ENCODE measurements at places on chromosomes 6 and 20. TPM values are rescaled to one million over a fixed set of nuclear protein-coding genes. Genes with fewer than 3 reads are reported as not detected.

GRCh38 chr20:18856873-18857272, 43.3 kb downstream of the SCP2D1 start:
- DNase-seq, result no peak

GRCh38 chr6:136037242-136037875, 185.9 kb downstream of the PDE7B start:
- no peak for DNase-seq

GRCh38 chr6:166657531-166657930, 30.5 kb upstream of the RPS6KA2 start:
- DNase-seq, result no peak

- DNase-seq, result no peak
Observed at GRCh38 chr6:10695086-10695657, 400 bp downstream of the PAK1IP1 start.

GRCh38 chr6:118736440-118736839, 85.0 kb upstream of the CEP85L start:
- DNase-seq, result no peak

GRCh38 chr20:3446779-3447178, 24.0 kb upstream of the ATRN start:
- DNase-seq, result no peak

GRCh38 chr20:54525916-54526590, 50.7 kb downstream of the DOK5 start:
- DNase-seq, result no peak

GRCh38 chr6:157107571-157107914, 215.8 kb downstream of the TMEM242 start:
- no peak for DNase-seq

GRCh38 chr6:47094241-47094925, 52.3 kb upstream of the ADGRF1 start:
- no peak for DNase-seq

The RSPH4A gene
- 2.8 TPM for polyA plus RNA-seq

The TFAP2A gene
- polyA plus RNA-seq, result 39.3 TPM

The PSORS1C2 gene
- not detected for polyA plus RNA-seq

The ABCC10 gene
- polyA plus RNA-seq, result 34.1 TPM

The PHF20 gene
- polyA plus RNA-seq, result 31.3 TPM

Data from left renal cortex interstitium (tissue), 4 donors.